ENCODE measurements at places on chromosomes 2 and 18.

DNA sequence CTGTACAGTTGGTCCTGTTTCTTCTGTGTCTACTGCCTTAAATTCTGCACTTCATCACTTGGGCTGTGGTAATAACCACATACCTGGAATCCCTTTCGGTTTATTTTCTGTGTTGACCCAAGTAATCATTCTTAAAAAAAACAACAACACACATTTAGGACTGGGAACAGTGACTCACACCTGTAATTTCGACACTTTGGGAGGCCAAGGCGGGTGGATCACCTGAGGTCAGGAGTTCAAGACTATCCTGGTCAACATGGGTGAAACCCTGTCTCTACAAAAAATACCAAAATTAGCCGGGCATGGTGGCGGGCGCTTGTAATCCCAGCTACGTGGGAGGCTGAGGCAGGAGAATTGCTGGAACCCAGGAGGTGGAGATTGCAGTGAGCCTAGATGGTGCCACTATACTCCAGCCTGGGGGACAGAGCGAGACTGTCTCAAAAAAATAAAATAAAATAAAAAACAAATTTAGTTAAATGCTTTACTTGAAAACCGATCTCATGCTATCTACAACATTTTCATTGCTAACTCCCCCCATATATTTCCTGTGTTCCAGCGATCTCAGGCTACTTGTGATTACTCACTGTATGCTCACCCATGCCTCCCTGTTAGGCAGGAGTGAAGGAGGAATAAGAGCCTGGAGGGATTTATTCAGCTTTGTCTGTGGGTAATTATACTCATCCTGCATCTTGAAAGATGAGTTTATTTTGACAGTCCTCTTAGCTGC, 18.2 kb downstream of the ACSL3 start:
- H3K27me3 ChIP-seq: no peaks in the 10 kb centered on the region
- DNase-seq: no peak
- H3K4me1 ChIP-seq: peaks cover 81% of the 10 kb centered on the region
- peak overlapping the region; percentile 43 for H3K27ac ChIP-seq
- no peaks in the 10 kb centered on the region for H3K36me3 ChIP-seq

DNA sequence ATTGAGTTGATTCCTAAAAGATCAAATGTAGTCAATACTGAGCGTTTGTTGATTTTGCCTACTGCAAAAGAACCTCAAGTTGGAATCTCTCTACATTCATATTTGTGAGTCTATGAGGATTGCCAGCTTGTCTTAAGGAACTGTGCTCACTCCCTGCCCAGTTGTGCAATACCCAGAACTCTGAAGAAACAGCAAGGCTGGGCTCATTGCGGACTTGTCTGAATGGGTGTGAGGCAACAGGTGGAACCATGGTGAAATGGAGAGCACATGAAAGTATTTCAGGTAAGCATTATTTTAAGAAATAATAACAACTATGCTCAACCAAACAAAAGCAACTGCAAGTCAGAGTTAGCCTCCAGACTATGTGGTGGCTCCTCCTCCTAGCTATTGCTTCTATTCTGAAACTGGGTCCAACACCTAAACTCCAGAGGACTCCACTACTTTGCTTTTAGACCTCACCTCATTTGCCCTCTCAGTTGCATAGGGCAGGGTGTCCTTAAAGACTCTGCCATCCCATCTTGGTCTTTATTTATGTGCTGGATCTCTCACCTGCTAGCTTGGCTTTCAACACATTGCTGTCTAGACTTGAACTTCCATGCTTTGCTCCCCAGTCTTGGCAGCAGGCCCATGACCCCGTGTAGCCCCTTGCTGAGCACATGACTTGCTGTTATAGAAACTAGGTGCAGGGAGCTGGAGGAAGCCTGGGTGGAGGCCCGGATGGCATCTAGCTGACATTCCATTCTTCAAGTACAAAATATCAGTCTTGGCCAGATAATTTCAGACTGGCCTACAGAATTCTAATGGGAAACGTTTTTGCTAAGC, 94.8 kb upstream of the ARL5A start:
- H3K4me3 ChIP-seq: no peak overlapping the region
- peak overlapping the region; percentile 43 for H3K27ac ChIP-seq
- H3K36me3 ChIP-seq: no peaks in the 10 kb centered on the region
- no peaks in the 10 kb centered on the region for H3K27me3 ChIP-seq
- H3K4me1 ChIP-seq: peaks cover 25% of the 10 kb centered on the region

GRCh38 chr2:141062031-141062430, 1068.8 kb downstream of the LRP1B start:
- H3K27ac ChIP-seq: no peak overlapping the region
- no peak for DNase-seq
- H3K27me3 ChIP-seq: no peaks in the 10 kb centered on the region
- H3K4me1 ChIP-seq: peaks cover 4% of the 10 kb centered on the region
- H3K4me3 ChIP-seq: no peak overlapping the region
- H3K36me3 ChIP-seq: no peaks in the 10 kb centered on the region

GRCh38 chr2:119414894-119415293, 16.8 kb upstream of the TMEM37 start:
- H3K4me3 ChIP-seq: no peak overlapping the region
- no peak for DNase-seq
- no peaks in the 10 kb centered on the region for H3K36me3 ChIP-seq
- H3K27me3 ChIP-seq: no peaks in the 10 kb centered on the region

GRCh38 chr2:75023666-75024455, 65.4 kb downstream of the POLE4 start:
- H3K4me3 ChIP-seq: no peak overlapping the region
- peaks cover 14% of the 10 kb centered on the region for H3K4me1 ChIP-seq
- no peak overlapping the region for H3K27ac ChIP-seq
- H3K27me3 ChIP-seq: no peaks in the 10 kb centered on the region
- H3K36me3 ChIP-seq: no peaks in the 10 kb centered on the region
- no peak for DNase-seq

DNA sequence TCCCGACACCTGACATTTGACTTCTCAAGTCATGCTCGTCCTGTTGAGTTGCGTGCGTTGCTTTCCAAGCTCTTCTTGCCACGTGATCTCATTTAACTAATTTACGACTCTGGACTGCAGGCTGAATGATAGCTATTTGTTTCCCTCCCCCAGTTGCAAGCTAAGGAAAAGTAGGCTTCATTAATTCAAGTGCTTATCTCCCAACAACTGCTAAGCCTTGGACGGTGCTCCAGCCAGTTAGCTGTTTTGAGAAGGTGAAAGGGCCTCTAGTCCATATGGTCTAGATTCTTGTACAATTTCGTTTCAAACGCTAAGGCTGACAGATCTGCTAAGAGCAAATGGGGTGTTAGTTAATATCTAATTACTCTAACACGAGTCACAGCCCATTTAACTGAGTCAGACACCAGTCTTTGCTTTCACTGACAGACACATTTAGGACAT, 21.1 kb downstream of the GPR45 start:
- no peaks in the 10 kb centered on the region for H3K4me1 ChIP-seq
- DNase-seq: no peak
- H3K27ac ChIP-seq: no peak overlapping the region
- H3K27me3 ChIP-seq: no peaks in the 10 kb centered on the region
- no peak overlapping the region for H3K4me3 ChIP-seq

Measured in left ventricle myocardium inferior (tissue), 1 donor.